Stomach (tissue), 19 donors: ENCODE measurements at places on chromosomes 12 and 14. TPM values are rescaled to one million over a fixed set of nuclear protein-coding genes. Genes with fewer than 3 reads are reported as not detected.

PPM1H gene
- 12.3 TPM for total RNA-seq

PLCZ1 gene
- not detected for total RNA-seq

DNA sequence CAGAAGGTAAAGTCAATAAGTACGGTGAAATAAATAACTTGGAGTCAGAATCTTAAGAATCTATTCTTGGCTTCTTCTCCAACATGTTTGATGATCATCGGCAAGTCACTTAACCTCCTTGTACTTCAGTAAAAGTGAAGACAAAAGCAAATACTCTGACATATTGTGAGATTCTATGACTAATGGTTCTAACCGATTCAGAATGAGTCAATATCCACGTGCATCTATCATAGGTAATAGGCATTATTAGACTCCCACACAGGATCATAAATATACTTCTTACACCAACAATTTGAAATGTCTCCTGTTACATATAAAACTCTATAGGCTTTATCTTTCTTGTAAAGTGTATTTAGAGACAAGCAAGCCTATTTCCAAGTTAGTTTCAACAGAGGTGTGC, 144.4 kb upstream of the ATXN7L3B start:
- no peak for DNase-seq
- no peaks in the 10 kb centered on the region for H3K36me3 ChIP-seq
- H3K27me3 ChIP-seq, result no peaks in the 10 kb centered on the region
- H3K4me1 ChIP-seq, result no peaks in the 10 kb centered on the region
- H3K4me3 ChIP-seq, result no peak overlapping the region

- no peaks in the 10 kb centered on the region for H3K27me3 ChIP-seq
- no peaks in the 10 kb centered on the region for H3K36me3 ChIP-seq
- H3K4me1 ChIP-seq, result peaks cover 37% of the 10 kb centered on the region
- no peak overlapping the region for H3K4me3 ChIP-seq
- no peak for DNase-seq
Measured at GRCh38 chr12:52195065-52195730, 3.4 kb upstream of the KRT80 start.

- no peaks in the 10 kb centered on the region for H3K27me3 ChIP-seq
- no peak overlapping the region for H3K27ac ChIP-seq
- H3K4me3 ChIP-seq, result no peak overlapping the region
- no peaks in the 10 kb centered on the region for H3K4me1 ChIP-seq
- no peaks in the 10 kb centered on the region for H3K36me3 ChIP-seq
Measured at GRCh38 chr12:14984036-14984435, 11.2 kb downstream of the PDE6H start.

DNA sequence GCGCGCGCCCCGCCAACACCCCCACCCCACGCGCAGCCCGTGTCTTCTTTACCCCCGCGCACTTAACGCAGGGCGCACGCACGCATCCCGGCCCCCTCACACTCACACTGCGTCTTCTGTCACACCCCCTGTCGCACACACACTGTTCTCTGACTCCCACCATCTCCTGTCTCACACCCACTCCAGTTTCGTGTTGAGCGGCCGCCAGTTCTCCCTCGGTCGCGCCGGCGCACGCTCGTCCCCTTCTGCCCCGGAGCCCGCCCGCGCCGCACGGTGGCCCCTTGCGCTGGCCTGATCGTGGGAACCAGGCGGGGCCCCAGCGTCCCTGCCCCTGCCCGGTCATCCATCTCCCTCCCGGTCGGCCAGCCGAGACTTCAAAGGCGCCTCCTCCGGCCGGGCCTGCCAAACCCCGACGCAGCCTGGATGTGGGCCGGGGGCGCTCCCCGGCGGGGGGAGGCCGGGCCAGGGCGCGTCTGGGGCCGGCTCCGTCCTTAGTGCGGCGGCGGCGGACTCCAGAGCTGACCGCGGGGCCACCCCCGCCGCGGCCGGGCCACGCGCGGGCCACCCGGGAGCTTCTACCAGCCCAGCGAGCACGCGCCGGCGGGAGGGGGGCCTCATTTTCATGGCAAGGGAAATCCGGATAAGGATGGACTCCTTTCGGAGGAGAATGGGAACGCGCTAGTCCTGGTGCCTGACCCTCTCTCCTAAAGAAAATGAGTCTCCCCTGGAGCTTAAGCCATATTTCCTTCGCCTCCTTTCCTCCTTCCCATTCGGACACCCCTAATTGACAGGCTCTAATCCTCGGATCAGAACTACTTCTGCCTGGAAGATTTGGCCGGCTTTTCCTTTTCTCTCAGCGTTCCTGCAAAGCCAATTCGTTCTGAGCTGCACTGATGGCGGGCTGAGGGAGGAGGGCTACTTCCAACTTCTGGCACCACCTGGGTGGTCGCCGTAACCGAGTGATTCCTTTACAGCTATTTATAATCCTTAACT, 82.0 kb upstream of the HMGA2 start:
- H3K27ac ChIP-seq, result no peak overlapping the region
- H3K4me1 ChIP-seq, result peaks cover 22% of the 10 kb centered on the region
- peaks cover 4% of the 10 kb centered on the region for H3K27me3 ChIP-seq
- H3K4me3 ChIP-seq, result peak overlapping the region; percentile 53
- DNase-seq, result no peak
- no peaks in the 10 kb centered on the region for H3K36me3 ChIP-seq

- no peaks in the 10 kb centered on the region for H3K27me3 ChIP-seq
- DNase-seq, result no peak
- H3K36me3 ChIP-seq, result peaks cover 63% of the 10 kb centered on the region
- H3K4me1 ChIP-seq, result peaks cover 20% of the 10 kb centered on the region
- H3K4me3 ChIP-seq, result no peak overlapping the region
Measured at GRCh38 chr14:103509864-103510723, 12.5 kb downstream of the CKB start.

- H3K4me3 ChIP-seq, result no peak overlapping the region
- peaks cover 6% of the 10 kb centered on the region for H3K4me1 ChIP-seq
Measured at GRCh38 chr12:42761086-42761485, 171.5 kb upstream of the PRICKLE1 start.

DNA sequence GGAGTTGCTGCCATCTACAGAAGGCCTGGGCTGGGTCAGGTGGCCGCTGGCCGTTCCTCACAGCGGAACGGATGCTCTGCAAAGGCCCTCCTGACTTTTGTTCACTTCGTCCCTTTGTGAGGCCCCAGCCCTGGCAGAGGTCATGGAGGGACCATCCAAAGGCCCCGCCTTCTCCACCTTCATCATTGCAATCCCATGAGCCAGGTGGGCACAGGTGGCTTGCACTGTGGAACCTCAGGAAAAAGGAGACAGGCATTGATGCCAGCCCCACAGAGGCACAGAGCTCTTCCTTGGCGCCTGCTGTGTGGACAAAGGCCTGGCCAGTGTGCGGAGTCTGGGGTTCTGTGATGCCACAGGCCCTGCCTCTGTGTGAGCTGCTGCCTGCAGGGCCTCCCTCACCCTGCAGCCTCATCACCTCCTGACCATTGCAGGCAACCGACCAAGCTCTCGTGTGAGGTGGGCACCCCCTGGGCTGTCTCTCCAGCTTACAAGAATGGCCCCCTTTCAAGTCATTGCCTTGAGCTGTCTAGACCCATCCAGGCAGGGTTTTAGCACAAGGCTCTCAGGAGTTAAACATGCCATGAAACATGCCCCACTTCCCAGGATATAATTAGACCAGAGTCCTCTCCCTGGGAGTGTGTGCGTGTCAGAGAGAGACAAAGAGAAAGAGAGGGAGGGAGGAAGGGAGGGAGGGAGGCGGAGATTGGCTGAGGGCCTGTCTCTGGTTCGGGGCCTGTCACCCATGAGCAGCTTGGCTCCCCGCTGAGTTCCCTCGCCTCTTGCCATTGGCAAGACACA, 19.3 kb downstream of the NFKBIA start:
- no peaks in the 10 kb centered on the region for H3K27me3 ChIP-seq
- peaks cover 36% of the 10 kb centered on the region for H3K4me1 ChIP-seq
- peak; percentile 63 for DNase-seq

- no peak overlapping the region for H3K27ac ChIP-seq
- no peaks in the 10 kb centered on the region for H3K4me1 ChIP-seq
- H3K27me3 ChIP-seq, result no peaks in the 10 kb centered on the region
- peak; percentile 32 for DNase-seq
- H3K36me3 ChIP-seq, result peaks cover 99% of the 10 kb centered on the region
Measured at GRCh38 chr12:96015672-96016071, 19.5 kb upstream of the HAL start.
